ENCODE measurements at places on chromosomes 11 and 22.

GRCh38 chr22:48396091-48396784 lies 1431.4 kb downstream of the BRD1 start:
- no peak for ATAC-seq

GRCh38 chr11:34585735-34586487 lies 35.0 kb upstream of the EHF start:
- ATAC-seq: peak; percentile 79

- ATAC-seq: no peak
Measured at GRCh38 chr11:87493516-87493915, 455.8 kb downstream of the TMEM135 start.

- no peak for ATAC-seq
Measured at GRCh38 chr22:38350444-38351359, 33.5 kb upstream of the CSNK1E start.

DNA sequence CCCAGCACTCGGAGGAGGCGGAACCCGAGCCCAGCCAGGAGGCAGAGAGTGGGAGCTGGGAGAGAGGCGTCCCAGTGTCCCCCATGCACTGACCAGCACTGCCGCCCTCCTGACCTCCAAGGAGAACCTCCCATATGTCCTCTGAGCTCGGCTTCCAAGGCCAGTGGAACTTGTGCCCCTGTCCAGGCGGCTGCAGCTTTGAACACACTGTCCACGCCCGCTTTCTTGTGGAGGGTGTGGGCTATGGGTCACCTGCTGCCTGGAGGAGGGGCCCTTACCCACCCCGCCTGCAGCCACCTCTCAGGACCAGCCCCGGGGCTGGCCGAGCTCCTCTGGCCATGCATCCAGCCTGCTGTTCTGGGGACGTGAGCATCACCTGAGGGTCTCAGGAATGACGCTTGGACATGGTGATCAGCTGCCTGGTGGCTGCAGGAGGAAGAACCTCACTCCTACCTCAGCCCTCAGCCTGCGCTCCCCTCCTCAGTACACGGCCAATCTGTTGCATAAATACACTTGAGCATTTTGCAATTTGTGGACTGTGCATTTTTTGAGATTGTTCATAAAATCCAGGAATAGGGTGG lies 22.2 kb upstream of the MUC5B start:
- no peak for ATAC-seq

Measured in SK-N-SH treated with all-trans-retinoic acid at 6 μM for 48 hours (cell line).